ENCODE measurements at places on chromosomes 4 and X.

- no peak for DNase-seq
Observed at GRCh38 chr4:101274888-101275752, 72.2 kb downstream of the PPP3CA start.

DNA sequence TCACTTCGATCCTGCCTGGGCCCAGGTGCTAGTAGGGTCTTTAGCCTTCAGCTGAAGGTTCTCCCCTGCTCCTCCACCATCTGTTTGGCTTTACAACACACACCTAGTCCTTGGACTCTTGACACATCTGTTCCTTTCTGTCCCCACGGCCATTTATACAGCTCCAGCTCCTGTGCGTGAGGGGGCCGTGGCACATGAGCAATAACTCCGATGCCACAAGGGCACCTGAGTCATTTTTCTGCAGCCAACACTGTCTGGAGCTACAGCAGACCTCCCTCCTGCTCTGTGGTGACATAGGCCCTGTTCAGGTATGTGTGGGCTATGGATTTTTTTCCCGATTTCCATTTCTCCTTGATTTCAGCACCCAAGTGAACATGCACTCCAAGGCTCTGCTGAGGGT lies 44.7 kb upstream of the BCOR start:
- no peak for DNase-seq

GRCh38 chr4:121861426-121861825 lies 8.8 kb downstream of the BBS7 start:
- no peak for DNase-seq

- DNase-seq, result no peak
Observed at GRCh38 chr4:27398631-27399310, 538.1 kb downstream of the STIM2 start.

GRCh38 chrX:68684291-68684918 lies 36.9 kb downstream of the STARD8 start:
- DNase-seq, result no peak

DNA sequence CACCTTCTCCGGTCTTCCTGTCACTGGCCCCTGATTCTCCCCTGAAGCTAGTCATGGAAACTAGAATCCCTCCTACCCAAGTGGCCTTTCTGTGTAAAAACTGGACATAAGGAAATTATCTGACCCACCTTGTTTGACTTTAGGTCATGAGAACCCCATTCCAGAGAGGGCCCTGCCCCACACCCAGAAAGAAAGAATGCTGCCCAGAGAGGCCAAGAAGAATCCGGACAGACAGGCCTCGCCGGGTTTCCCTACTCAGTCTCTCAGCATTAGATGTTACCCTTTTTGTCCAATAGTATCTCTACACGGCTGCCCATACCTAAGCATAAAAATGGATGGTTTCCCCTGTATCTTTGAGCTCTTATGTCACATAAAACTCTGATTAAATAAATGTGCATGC lies 83.3 kb upstream of the HELT start:
- no peak for DNase-seq

- no peak for DNase-seq
Observed at GRCh38 chrX:111609206-111609605, 71.8 kb upstream of the ALG13 start.

GRCh38 chr4:182018691-182019090 lies 224.5 kb upstream of the TENM3 start:
- no peak for DNase-seq

GRCh38 chrX:13854003-13854402 lies 37.1 kb upstream of the GPM6B start:
- DNase-seq, result no peak

- no peak for DNase-seq
Observed at GRCh38 chrX:14903891-14904290, 30.7 kb downstream of the MOSPD2 start.

Measured in CD4-positive, alpha-beta T cell treated with Interleukin-4 for 4 hours (primary cell).